ENCODE measurements at places on chromosomes 1 and 21.

- DNase-seq, result no peak
Observed at GRCh38 chr1:212413902-212414327, 771 bp downstream of the PACC1 start.

DNA sequence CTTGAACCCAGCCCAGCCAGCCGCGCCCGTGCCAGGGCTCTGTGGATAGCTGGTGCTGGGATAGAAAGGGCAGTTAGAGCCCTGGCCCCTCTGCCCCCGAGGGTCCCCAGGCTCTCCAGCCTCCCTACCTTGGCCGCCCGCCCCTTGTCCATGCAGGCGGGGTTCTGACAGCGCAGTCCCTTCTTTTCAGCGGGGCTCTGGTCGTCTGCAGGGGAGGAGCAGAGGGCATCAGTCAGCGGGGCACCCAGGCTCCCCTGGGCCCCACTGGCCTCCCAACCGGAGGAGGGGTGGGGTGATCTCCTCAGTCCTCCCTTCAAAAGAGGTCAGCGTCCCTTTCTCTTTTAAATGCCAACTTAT is 4.9 kb upstream of the PLEKHG5 start:
- DNase-seq, result no peak

GRCh38 chr1:45177452-45177851 is 29.0 kb downstream of the ZSWIM5 start:
- no peak for DNase-seq

DNA sequence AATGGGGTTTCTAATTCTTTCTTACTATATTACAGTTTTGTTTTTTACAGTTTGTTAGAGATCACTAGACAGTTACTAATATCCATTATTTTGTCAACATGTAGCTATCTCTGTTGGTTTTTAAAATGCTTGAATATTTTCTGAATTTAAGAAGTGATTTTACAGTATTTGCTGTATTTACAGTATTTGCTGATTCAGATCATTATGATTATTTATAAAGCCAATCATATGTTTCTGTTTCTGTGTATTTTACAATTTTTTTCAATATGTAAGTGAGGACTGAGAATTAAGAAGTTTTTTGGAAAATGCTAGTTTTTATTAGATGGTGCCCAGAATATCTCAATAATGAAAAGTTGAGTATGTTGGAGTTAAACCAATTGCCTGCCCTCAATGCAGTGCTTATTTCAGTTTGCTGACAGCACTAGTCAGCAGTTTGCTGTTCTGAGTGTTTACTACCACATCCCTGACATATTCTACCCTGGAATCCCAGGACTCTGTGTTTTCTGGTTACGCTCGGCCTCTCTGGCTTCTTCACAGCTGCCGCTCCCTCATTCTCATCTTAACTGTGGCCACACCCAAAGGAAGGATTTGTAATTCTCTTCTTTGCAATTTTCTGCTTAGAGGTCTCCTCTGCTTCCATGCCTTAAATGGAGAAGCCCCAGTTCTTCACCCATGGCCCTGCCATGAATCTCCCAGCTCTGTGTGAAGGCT is 68.0 kb upstream of the BACH1 start:
- no peak for DNase-seq

GRCh38 chr1:47450606-47451005 is 12.8 kb downstream of the FOXD2 start:
- no peak for DNase-seq

- DNase-seq, result no peak
Observed at GRCh38 chr1:29583727-29584126, 347.4 kb downstream of the PTPRU start.

- DNase-seq, result no peak
Observed at GRCh38 chr1:15455522-15455921, 1.0 kb upstream of the CELA2A start.

- DNase-seq, result no peak
Observed at GRCh38 chr1:179440971-179441370, 75.2 kb downstream of the AXDND1 start.

GRCh38 chr1:107138767-107139445 is 1.9 kb upstream of the NTNG1 start:
- no peak for DNase-seq
